ENCODE measurements at places on chromosomes 12 and 14.

DNA sequence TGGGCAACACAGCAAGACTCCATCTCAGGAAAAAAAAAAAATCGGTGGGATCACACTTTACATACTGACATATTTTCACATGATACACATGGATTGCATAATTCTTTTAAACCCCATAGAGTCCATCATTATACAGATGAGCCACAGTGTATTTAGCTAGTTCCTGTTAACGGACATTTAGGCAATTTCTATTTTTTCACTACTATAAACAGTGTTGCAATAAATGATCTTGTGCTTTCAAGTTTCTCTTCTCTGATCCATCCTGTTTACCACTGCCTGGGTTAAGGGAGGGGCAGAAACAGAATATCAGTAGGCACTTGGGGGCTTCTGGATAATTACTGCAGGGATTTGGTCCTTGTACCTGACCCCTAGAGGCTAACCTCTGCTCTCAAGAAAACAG is 43.4 kb upstream of the SPTLC2 start:
- no peak for DNase-seq

- DNase-seq, result no peak
Measured at GRCh38 chr14:33934043-33934750, 16.7 kb downstream of the EGLN3 start.

GRCh38 chr12:46365951-46366379 is 6.6 kb downstream of the SLC38A2 start:
- no peak for DNase-seq

DNA sequence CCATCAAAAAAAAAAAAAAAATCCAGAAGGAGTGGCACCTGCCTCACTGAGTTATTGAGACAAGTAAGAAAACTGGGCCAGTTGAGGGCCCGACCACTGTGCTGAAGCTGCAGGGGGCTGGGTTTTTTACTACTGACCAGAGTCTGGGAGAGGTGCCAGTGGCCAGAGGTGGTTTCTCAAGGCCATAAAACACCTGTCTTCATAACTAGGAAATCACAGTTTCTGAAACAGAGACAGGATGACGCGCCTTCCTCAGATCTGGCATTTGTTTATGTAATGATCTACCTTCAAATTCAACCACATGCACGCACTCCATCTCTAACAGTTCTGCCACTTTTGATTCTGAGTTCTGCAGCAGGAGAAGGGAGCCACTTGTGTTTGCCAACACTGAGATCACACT is 12.7 kb downstream of the TSPAN11 start:
- no peak for DNase-seq

- DNase-seq, result no peak
Measured at GRCh38 chr14:22547313-22547947, 41.6 kb downstream of the DAD1 start.

DNA sequence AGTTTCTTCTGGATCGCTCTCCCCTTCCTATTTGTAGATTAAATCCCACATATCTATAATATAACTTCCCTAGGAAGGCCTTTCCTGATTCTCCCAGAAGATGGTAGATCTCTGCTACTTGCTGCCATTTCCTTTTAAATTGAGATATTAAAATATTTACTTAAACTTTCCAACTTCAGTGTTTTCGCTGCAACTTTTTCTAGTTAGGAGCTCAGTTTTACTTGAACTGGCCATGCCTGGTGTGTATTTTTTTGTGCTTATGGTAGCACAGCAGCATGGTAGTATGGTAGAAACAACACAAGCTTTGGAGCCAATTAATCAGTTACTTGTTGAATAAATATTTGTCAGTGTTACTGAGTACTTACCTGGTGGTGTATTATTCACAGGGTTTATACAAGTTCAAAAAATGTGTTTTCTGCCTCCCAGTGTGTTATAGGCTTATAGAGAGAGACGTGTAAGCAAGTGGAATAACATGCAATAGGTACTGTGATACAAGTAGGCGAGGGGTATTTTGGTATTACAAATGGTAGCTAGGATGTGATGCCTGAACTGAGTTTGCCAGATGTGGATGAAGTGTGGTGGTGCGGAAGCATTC is 2.9 kb downstream of the POLR3B start:
- no peak for DNase-seq

- DNase-seq, result no peak
Measured at GRCh38 chr14:70635971-70636595, 5.6 kb upstream of the TTC9 start.

GRCh38 chr12:115303723-115304309 is 619.8 kb upstream of the TBX3 start:
- DNase-seq, result no peak

GRCh38 chr12:53759261-53759660 is 7.5 kb upstream of the CISTR start:
- no peak for DNase-seq

- DNase-seq, result no peak
Measured at GRCh38 chr14:55873169-55873568, 245.0 kb upstream of the PELI2 start.

DNA sequence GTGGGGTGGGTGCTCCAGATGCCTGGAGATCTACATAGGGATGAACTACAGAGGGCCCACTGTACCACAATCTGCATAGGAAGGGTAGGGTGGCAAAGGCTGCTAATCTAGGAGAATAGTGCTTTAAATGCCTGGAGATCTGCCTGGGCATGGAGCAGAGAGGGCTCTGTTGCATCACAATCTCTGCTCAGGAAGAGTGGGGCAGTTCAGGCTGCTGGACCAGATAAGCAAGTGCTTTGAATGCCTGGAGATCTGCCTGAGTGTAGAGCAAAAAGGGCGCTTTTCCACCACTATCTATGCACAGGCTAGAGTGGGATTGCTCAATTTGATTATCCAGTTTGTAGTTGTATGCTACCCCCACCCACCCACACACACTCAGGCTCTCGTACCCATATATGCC is 886.3 kb upstream of the SEL1L start:
- no peak for DNase-seq

GRCh38 chr14:23483236-23483854 is 13.8 kb downstream of the NGDN start:
- DNase-seq, result no peak

GRCh38 chr12:59916988-59917387 is 321.2 kb downstream of the SLC16A7 start:
- no peak for DNase-seq

- DNase-seq, result no peak
Measured at GRCh38 chr14:24058951-24059475, 7.2 kb downstream of the CARMIL3 start.

All from T follicular helper cell (primary cell).